Stimulated activated CD4-positive, alpha-beta T cell treated with anti-CD3 and anti-CD28 coated beads, TNF-alpha, amount 100 ng/mL, for 1 hour (primary cell): ENCODE measurements at places on chromosomes 5 and 9.

DNA sequence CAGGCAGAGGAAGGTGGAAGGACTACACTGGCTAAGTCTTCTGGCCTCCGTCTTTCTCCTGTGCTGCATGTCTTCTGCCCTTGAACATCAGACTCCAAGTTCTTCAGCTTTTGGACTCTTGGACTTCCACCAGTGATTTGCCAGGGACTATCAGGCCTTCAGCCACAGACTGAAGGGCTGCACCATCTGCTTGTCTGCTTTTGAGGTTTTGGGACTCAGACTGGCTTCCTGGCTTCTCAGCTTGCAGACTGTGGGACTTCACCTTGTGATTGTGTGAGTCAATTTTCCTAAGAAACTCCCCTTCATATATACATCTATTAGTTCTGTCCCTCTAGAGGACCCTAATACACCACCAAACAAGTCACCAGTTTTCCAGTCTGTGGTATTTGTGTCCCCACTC is 9.7 kb upstream of the ANKDD1B start:
- no peak for DNase-seq

DNA sequence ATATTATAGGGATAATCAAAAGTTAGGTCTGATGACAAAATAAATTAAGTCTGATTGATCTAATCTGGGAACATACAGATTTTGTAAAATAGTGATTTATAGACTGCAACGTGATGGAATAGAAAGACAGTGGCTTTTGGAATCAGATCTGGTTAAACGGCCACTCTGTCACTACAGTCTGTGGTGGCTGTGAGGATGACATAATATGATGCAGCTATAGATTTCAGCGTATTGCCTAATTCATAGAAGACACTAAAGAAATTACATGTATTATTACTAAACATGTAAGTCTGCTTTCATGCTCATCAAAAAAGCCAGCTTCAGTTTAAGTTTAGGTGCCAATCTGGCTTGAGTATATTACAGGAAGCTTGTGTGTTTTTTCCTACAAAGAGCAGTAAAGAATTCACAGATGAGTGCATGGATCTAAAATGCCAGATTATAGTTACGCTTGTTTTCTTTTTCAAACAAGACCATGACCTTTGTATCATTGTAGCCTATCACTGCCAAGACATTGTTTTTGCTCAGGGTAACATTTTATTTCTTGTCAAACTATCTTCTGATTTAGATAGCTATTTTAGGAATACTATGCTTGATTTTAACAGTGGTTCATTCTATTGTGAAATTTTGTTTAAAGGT is 25.7 kb downstream of the CPEB4 start:
- no peak for DNase-seq

GRCh38 chr5:168274406-168274805 is 17.0 kb upstream of the WWC1 start:
- no peak for DNase-seq

DNA sequence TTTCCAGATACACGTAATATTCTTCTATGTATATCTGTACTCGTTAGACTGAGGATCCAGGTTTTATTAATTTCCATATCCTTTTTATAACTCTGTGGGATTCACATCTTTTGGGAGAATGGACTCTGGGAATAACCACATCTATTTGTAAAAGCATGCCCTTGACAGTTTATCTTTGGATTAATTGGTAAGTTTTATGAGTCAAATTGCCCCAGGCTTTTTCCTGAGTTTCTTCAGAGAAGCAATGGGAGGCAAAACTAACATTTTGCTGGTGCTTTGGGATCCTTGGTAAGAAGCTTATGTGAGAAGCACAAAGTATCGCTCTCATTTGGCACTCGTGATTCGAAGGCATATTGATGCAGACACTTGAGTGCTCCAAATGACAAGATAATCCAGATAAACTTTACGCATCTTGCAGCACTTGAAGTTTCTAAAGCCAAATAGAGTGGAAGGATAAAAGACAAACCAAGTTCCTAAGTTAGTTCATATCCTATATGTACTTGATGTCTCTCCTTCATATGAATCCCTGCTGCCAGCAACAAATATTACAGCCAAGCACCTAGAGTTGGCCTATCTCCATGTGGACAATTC is 324.7 kb downstream of the TLE4 start:
- DNase-seq, result no peak

DNA sequence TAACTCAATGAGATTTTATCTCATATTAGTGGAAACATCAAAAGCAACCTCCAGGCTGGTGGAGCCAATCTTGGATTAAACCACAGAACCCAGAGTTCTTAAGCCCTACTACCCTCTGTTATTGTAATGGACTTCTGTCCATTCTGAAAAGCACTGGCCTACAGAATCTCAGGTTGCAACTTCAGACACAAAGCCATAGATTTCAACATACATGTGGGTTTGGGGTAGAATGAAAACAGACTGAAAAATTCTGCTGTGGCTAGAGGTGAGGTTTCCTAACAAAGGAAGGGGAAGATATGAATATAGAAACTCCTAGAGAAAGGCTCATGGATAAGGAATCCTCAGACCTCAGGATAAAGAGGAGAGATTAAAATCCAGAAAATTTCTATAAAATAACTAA is 569.8 kb upstream of the RIOK2 start:
- no peak for DNase-seq

DNA sequence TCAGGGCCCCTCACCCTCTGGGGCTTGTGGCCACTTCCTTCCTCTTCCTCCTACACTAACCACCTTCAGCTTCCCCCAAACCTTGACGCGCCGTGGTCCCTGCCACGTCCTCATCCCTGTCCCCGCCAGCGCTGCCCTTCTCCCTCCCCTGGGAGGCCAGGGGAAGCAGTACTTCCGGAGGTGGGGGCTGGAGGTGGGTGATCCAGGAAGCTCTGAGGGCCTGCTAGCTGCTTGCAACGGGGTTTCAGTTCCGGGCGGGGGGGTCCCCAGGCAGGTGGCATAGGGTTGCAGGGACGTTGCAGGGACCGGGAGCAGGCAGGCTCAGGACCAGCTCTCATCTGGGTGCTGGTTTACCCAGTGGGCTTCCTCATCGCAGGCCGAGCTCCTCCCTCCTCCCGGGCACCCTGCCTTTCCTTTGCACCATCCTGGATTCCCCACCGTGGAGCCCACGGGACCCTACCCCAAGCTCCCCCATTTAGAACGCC is 70.0 kb downstream of the RXRA start:
- DNase-seq, result no peak

DNA sequence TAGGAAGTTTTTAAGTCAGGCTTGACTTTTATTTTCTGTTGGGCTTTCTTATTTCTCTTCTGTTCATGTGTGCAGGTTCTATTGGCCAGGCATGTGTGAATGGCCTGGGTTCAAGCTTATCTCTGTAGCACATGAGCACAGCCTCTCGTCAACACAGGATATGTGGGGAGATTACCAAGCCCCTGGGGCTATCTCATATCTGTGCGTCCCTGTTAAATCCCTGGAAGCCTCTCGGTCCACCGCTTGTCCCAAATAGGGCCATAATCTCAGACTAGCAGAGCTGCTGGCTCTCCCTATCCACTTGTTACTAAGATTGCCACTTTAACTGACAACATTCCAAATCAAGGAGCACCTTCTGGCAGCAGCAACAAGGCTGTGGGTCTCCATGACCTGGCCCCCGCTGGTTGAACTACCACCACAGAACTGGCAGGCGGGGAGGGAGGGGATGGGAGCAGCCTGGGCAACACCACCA is 28.4 kb upstream of the EBF1 start:
- DNase-seq, result no peak

DNA sequence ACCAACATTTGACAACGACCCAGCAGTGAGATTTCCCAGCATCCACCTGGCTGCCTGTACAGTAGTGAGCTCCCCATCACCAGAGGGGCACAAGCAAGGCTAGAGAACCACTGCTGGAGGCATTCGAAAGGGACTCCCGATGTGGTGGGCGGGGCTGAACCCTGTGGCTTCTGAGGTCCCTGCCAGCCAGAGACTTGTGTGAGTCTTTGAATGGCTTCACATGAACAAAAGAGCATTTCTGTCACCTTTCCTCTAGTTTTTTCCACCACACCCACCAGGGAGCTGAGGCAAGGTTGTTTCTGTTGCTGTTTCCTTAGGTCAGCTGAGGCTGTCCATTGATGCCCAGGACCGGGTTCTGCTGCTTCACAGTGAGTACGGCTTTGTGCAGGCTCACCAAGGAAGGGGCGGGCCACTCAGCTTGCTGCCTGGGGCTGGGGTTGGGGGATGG is 15.7 kb downstream of the RGS3 start:
- no peak for DNase-seq

DNA sequence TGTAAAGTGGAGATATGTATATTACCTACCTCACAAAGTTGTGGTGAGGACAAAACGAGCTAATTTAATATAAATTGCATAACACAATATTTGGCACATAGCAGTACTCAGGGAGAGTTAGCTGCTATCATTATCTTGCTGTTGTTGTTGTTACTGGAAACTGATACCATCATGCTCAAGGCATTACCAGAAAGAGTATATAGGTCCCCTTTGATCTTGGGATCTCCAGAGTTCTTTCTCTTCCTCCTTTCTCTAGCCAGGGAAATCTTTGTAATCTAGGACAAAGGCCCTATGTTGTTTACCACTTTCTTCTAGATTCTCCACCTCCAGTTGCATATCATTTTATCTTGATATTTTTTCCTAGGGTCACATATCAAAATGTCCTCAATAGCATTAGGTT is 114.8 kb upstream of the RASA1 start:
- no peak for DNase-seq

DNA sequence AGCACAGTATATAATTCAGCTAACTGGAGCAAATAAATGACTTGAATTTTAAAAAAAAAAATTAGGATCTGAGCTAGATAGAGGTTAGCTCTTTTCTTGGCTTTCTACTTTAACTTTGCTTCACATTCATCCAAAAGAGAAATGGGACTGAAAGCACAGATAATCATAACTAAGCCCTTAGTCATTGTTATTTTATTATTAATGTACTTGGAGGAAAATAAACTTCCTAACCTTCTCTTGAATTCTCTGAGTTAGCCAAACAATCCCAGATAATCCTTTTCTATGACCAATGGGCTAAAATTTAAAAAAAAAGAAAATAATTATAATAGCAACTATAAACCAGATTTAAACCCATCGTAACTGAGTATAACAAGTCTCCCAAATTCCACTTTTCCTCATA is 57.6 kb upstream of the RASA1 start:
- no peak for DNase-seq

DNA sequence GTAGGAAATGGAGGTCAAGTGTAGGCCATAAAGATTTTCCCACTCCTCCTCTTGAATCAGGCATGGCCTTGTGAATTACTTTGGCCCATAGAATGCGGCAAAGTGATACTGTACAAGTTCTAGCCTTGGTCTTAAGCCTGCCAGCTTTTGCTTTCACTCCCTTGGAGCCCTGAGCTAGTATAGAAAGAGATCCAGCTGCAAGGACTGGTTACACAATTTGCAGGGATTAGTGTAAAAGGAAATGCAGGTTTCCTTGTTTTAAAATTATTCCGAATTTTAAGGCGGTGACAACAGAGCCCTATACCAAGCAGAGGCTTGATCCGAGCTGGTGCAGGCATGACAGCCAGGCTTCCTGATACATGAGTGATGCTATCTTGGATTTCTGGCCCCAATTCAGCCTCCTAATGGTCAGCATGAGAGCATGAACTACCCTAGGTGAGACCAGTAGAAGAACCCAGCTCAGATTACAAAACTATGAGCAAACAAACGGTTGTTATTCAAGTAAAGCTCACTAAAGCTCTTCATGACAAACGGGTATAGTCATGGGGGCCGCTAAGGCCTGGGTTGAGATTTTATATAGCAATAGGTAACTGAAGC is 257.9 kb downstream of the DOCK8 start:
- no peak for DNase-seq

DNA sequence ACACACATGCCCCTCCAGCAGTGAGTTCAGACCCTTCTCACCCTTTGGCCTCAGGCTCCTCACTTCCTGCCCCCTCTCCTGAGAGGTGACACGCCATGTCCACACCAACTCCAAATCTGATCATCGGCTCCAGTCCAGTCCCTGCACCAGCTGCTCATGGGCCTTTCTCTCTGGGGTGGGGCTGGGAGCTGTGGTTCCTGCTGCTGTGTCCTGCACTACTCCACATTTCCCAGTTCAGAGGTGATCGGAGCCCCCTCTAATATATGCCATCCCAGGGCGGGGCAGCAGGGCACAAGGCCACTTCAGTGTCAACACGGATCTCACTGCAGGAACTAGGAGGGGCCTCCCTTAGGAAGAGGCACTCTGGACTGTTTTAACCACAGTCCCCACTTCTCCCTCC is 91.5 kb downstream of the ADAMTS2 start:
- no peak for DNase-seq

DNA sequence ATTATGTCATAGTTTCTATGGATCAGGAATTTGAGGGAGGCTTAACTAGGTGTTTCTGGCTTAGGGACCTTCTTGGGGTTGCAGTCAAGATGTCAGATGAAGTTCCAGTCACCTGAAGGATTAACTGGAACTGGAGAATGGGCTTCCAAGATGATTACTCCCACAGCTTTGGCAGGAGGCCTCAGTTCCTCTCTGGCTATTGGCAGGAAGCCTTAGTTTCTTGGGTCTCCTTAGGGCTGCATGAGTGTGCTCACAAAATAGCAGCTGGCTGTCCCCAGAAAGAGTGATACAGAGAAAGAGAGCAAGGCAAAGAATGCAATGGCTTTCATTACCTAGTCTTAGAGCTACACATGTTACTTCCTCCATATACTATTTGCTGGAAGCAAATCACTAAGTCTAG is 138.1 kb upstream of the TLE4 start:
- no peak for DNase-seq

DNA sequence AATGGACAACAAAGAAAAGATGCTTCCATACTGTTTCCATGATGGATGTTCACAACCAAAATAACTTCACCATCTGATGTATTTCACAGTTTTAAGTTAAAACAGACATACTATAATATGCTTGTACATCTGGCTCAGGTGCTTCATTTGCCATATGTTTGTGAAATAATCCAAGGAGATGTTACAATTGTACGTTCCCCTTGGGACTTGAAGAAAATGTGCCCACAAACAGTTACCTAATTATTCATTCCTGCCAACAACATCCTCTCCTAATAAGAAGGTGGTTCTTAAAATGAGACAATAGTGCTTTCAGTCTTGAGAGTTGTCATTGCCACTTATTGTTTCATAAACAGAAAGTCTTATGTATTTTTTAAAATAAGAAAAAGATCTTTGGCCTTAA is 33.1 kb upstream of the SMARCA2 start:
- DNase-seq, result no peak

GRCh38 chr5:160923936-160924710 is 72.1 kb upstream of the ATP10B start:
- no peak for DNase-seq

- DNase-seq, result no peak
Measured at GRCh38 chr5:164358531-164359259, 853.3 kb downstream of the MAT2B start.

- no peak for DNase-seq
Measured at GRCh38 chr5:113232667-113233066, 202.1 kb downstream of the TSSK1B start.

GRCh38 chr9:107929443-107929842 is 439.9 kb upstream of the KLF4 start:
- DNase-seq, result no peak

GRCh38 chr5:133460172-133460758 is 152.1 kb downstream of the FSTL4 start:
- DNase-seq, result no peak
